ENCODE measurements at places on chromosomes 4 and X.

GRCh38 chr4:83318666-83319065 is 16.0 kb downstream of the HPSE start:
- DNase-seq = no peak

- DNase-seq = no peak
Measured at GRCh38 chr4:4549534-4549933, 7.7 kb upstream of the STX18 start.

- no peak for DNase-seq
Measured at GRCh38 chr4:150236626-150237025, 158.4 kb downstream of the DCLK2 start.

GRCh38 chr4:77141964-77142645 is 14.9 kb upstream of the CCNG2 start:
- no peak for DNase-seq

GRCh38 chrX:70046978-70047377 is 2.8 kb downstream of the AWAT2 start:
- DNase-seq = no peak

- peak; percentile 59 for DNase-seq
Measured at GRCh38 chr4:37970702-37971101, 10.5 kb downstream of the PTTG2 start.

DNA sequence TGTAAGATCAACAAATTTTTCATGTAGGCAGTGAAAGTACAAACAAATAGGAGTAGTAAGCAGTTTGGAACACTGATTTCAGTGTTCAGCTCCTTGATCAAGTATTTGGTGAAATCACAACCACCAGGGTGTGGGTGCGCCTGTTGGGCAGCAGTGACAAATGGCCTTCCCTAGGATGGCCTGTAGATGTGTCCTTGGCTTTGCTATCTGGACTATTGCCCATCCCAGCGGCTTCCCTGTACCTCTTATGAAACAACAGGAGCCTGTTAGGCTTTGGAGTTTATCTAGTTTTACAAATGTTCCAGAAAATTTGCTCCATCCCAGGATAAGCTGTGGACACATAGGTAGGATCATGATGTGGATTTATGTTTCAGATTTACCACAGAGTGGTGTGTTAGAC is 216.8 kb upstream of the FAT1 start:
- no peak for DNase-seq

DNA sequence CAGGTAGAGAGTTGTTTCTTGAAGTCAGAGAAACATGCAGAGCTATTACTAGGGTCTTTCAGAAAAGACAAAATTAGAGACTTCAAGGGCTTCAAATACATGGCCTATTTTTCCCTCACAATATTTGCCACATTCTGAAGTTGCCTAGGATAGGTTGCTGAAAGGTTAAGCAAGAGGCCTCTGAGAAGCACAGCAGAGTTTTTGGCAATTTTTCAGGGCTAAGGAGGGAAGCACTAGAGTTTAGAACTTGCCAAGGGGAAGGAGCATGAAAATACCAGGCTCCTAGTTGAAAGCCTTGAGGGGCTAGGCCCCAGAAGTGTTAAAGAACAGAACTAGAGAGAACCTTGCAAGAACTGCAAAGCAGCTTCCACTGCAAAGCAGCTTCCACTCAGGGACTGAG is 86.4 kb downstream of the ANAPC10 start:
- DNase-seq = no peak

- no peak for DNase-seq
Measured at GRCh38 chrX:137573324-137574101, 7.6 kb downstream of the ZIC3 start.

- DNase-seq = no peak
Measured at GRCh38 chr4:149973181-149973580, 105.1 kb upstream of the DCLK2 start.

- no peak for DNase-seq
Measured at GRCh38 chr4:156971165-156971675, 379 bp downstream of the PDGFC start.

GRCh38 chr4:95998311-95998710 is 158.4 kb downstream of the PDHA2 start:
- DNase-seq = no peak

DNA sequence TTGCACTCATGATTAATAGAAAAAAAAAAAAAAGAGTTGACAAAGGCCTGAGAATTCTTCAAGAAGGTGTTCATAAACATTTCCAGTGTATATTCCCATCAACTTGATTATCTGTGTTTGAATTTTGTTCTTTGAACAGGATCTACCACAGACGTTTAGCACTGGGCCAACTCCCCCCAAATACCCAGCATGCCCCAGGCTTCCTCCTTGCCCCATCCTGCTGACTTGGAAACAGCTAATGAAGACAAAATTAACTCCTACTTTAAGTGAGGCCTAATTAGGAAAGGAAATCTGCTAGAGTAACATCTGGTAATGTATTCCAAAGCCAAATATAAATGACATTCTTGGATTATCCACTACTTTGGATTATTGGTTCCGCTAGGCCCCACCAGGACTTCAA is 52.5 kb downstream of the PPARGC1A start:
- no peak for DNase-seq

GRCh38 chr4:74628852-74629620 is 165.3 kb downstream of the BTC start:
- no peak for DNase-seq

GRCh38 chrX:149979126-149979644 is 40.9 kb upstream of the EOLA2 start:
- DNase-seq = no peak

- no peak for DNase-seq
Measured at GRCh38 chr4:113406723-113407016, 354.9 kb downstream of the CAMK2D start.

GRCh38 chr4:11313157-11313943 is 115.3 kb downstream of the HS3ST1 start:
- DNase-seq = no peak

- no peak for DNase-seq
Measured at GRCh38 chr4:168484626-168485025, 4.3 kb upstream of the DDX60L start.

GRCh38 chrX:13194291-13195103 is 125.4 kb downstream of the ATXN3L start:
- no peak for DNase-seq

- no peak for DNase-seq
Measured at GRCh38 chr4:113153529-113154101, 104.2 kb downstream of the ANK2 start.

- no peak for DNase-seq
Measured at GRCh38 chrX:9442056-9442455, 22.8 kb upstream of the TBL1X start.

GRCh38 chr4:159398236-159398638 is 295.4 kb downstream of the RAPGEF2 start:
- no peak for DNase-seq

GRCh38 chrX:139081965-139082364 is 370.4 kb upstream of the FGF13 start:
- no peak for DNase-seq

DNA sequence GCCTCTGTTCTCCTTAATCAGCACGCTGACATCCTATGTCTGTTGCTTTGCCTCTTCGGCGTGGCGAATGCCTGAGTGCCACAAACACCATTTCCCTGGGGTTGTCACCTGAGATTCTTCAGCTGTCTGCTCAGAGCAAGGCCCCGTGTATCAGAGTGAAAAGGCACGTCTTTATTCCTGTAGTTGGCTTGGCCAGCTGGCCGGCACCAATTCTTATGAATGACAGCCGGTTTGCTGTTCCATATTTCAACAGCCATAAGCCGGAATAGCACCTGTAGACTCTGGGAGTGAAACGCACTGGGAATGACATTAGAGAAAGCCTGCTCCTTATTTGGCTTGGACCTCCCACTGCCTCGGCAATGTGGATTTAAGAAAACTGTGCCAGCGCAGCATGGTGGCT is 89.3 kb downstream of the MGST2 start:
- DNase-seq = no peak

GRCh38 chrX:154038656-154039055 is 19.0 kb upstream of the IRAK1 start:
- DNase-seq = no peak

- DNase-seq = no peak
Measured at GRCh38 chr4:183485411-183486160, 19.3 kb upstream of the ING2 start.

- no peak for DNase-seq
Measured at GRCh38 chr4:48841045-48841827, 10.3 kb downstream of the OCIAD1 start.

- DNase-seq = peak; percentile 37
Measured at GRCh38 chr4:146095091-146095690, 80.3 kb upstream of the LSM6 start.

DNA sequence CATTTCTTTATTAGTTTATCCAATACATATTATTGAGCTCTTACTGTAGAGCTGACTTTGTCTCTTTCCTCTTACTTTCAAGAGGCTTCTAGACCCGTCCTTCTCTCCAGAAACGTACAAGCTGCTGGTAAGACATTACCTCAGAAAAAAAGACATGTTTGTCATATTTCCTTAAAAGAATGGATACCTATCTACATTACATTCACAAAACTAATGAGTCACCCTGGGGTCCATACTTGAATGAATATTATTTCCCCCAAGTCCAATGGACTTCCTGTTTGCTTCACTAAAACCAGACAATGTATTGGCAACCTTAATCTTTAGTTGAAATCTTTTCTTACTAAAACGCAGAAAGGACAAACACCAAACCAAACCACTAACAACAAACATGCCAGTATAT is 176.5 kb upstream of the CLNK start:
- no peak for DNase-seq

DNA sequence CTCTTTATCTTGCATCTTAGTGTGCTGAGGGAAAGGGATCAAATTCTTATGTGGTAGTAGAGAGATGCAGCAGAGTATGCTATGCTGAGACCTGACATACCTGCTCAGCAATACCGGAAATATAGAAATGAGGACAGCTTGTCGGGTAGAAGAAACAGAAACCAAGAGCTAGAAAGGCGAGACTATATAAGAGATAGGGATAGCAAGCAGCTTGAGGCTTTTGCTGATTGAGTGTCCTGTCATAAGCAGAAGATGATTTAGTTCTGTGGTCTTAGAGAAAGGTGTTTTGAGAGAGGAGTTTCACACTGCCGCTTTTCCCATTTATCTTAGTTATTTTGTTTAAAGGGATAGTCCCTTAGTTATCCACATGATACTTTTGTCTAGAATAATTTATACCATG is 31.7 kb downstream of the USP9X start:
- no peak for DNase-seq

- no peak for DNase-seq
Measured at GRCh38 chrX:68876731-68877130, 47.9 kb downstream of the EFNB1 start.

- DNase-seq = no peak
Measured at GRCh38 chrX:74980802-74981201, 55.5 kb upstream of the NEXMIF start.

GRCh38 chr4:2861631-2862436 is 18.2 kb downstream of the ADD1 start:
- no peak for DNase-seq

DNA sequence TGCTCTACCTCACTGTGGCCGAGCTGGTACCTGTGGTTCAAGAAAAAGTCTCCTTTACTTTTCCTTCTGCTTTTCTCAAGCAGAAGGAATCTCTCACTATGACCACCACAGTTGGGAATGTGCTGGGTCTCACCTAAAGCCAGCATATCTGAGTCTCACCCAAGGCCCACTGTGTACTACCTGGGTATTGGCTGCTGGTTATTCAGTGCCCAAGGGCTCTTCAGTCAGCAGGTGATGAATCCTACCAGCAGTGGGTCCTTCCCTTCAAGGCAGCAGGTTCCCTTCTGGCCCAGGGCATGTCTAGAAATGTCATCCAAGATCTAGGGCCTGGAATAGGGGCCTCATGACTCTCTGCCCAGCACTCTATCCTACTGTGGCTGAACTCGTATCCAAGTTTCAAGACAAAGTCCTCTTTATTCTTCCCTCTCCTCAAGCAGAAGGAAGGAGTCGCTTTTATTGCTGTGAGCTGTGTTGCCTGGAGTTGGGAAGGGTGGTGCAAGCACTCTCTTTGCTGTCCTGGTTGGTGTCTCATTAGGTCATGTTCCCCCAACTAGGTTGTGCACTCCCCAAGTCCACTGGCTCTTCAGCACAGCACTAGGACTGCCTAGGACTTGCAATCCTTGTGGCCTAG is 6.1 kb downstream of the CXCL10 start:
- DNase-seq = no peak

DNA sequence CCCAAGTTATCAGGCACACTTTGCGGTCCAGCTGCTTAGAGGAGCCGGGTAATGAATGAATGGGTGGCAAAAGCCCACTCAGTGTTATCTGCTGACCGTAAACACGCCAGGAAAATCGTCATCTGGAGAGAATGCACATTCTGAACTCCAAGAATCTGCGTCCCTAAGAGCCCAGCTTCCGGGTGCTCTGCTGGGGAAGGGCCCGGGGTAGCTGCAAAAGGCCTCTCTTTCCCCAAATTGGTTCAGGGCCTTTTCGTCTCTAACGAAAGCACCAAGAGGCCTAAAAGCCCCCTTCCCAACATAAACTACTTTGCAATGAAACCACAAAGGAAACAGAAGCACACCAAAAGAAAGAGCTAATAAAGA is 1.6 kb upstream of the SFRP2 start:
- DNase-seq = no peak

DNA sequence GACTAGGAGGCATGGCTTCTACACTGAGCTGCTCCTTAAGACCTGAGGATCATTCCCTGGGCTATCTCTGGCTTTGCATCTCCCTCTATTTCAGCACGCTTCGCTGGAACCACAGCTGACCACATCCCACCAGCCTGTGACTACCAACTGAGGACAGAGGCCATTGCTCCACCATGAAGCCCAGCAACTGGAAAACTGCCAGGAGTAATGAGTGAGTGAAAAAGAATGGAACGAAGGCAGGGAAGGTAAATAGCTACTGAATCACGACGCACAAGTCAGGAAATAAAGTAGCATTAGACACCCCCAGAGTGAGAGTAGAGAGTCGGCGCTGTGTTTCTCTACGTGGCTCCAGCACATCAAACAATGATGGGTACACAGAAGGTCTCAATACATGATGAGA is 314.7 kb downstream of the LDB2 start:
- DNase-seq = no peak

GRCh38 chr4:165369522-165369921 is 9.3 kb upstream of the CPE start:
- DNase-seq = no peak

GRCh38 chr4:128483816-128484215 is 196.2 kb upstream of the PGRMC2 start:
- DNase-seq = no peak

GRCh38 chrX:37468124-37468739 is 103.2 kb upstream of the LANCL3 start:
- DNase-seq = no peak

GRCh38 chr4:112109360-112110058 is 35.7 kb upstream of the FAM241A start:
- DNase-seq = no peak
